RPMI7951 (cell line): ENCODE measurements at places on chromosomes 7 and 10.

DNA sequence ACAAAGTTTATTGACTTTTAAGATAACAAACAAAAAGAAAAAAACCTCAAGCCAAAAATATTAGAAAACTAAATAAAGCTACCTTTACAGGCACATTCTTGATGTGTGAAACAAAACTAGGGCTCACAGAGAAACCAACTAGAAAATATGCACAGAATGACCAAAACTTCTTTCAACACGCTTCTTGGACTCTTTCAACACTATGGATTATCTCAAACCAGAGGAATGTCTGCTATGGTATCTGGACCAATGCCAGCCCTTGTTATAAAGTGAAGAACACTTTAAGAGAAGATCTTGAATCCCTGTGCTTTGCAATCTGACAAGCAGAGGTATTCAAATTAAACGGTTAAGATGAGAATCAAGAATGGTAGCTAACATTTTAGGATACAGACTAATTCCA lies 76.6 kb downstream of the DNAJC1 start:
- DNase-seq: peak; percentile 86

- no peak for DNase-seq
Observed at GRCh38 chr7:97022491-97023306, 1.9 kb downstream of the DLX5 start.

DNA sequence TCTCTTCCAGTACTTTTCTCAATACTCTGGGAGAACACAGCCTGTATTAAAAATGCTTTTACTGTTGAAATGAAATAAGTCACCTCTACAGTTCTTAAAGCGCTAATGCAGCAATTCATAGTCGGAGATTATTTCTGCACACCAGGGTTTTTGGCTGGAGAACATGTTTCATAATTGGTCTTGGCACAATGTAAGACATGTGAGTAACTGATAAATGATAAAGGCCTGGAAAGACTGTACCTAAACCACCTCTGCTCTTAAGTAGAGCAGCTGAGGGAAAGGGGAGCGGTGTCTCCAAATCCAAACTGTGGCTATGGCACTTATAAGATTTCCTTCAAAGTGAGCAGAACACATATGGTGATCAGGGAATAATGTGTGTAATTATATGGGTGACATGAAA lies 390.3 kb upstream of the MBL2 start:
- no peak for DNase-seq

- DNase-seq: peak; percentile 63
Observed at GRCh38 chr10:14822879-14823755, 14.7 kb downstream of the CDNF start.

DNA sequence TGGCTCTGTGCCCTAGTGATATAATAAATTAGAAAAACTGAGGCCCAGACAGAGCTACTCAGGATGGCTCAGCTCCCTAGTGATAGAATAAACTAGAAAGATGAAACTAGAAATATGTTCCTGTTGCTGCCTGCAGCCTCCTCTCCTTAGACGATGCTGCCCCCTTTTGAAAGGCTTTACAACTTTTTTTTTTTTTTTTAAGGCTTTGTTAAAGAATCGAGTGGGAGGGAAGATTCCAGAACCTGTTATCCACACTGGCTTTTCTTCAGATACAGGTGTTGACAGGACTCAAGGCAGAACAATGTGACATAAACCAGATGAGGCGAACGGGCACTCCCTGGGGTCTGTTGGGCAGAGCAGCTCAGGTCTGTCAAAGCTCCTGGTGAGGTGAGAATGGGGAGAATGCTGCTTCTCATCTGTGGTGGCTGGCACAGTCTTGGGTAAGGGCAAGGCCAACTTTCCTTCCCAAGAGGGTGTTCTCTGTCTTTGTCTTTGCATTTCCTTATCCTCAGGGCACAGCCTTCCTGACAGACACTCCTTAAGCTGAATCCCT lies 175.1 kb downstream of the COBL start:
- DNase-seq: peak; percentile 60

- DNase-seq: peak; percentile 72
Observed at GRCh38 chr7:23462846-23463245, 7.4 kb downstream of the IGF2BP3 start.

GRCh38 chr7:28297801-28298459 lies 114.4 kb upstream of the CREB5 start:
- no peak for DNase-seq

DNA sequence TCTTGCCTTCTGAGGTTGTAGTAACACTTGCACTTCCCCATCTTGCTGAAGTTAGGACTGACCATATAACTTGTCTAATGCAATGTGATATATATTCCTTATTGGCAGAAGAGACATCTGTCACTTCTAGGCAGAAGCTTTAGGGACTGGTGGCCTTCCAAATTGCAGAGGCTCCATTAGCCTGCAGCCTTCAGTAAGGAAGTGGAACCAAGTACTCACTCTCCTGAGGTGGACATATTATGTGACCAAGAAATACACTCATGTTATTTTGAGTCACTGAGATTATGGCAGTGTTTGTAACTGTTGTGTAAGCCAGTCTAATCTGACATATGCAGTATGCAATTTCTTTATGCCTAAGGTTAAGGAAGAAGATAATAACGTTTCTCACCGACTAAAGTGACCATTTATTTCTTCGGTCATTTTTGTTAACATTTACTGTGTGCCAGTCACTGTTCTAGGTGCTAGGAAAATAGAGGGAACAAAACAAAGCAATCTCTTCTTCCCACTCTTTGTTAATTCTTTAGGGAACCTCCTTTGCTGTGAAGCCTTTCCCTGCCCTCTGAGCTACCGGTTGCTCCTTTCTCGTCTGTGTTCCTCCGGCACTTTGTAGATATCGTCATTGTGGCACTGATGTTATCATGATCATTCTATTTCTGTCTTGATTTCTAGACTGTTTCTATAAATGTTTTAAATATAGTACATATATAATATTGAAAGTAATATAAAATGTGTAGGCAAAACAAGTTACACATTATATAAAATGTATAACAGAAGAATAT lies 52.9 kb upstream of the HBP1 start:
- DNase-seq: no peak

DNA sequence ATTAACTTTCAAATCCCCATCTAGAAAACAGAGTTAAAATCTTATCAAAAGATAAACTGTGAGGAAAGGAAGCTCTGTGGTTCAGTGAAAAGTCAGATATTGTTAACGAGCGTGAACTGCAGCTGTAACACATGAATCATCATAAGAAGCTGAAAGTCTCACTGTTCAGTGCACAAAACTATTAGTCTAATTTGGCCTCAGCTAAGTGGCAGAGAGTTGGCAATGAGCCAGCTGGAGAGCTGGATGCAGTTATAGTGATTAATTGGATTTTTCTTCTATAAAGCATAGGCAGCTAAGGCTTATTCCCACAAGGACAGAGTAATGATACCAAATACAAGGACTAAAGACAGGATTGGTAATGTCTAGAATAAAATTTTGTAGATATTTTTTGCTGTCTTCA lies 101.1 kb upstream of the ABCB5 start:
- DNase-seq: peak; percentile 84
